Right cardiac atrium (tissue), 5 donors: ENCODE measurements at places on chromosomes 7 and 10.
A peak's percentile ranks its signal among the peaks of the same experiment; 100 is the strongest.

GRCh38 chr10:113562069-113562468, 9.2 kb downstream of the HABP2 start:
- no peak for DNase-seq

- no peak for DNase-seq
Measured at GRCh38 chr7:148255333-148255732, 335.2 kb upstream of the C7orf33 start.

- peak; percentile 32 for DNase-seq
Measured at GRCh38 chr7:57821438-57822382, 371.7 kb downstream of the ZNF716 start.

GRCh38 chr7:142797391-142798377, 26.9 kb downstream of the PRSS2 start:
- DNase-seq = no peak

DNA sequence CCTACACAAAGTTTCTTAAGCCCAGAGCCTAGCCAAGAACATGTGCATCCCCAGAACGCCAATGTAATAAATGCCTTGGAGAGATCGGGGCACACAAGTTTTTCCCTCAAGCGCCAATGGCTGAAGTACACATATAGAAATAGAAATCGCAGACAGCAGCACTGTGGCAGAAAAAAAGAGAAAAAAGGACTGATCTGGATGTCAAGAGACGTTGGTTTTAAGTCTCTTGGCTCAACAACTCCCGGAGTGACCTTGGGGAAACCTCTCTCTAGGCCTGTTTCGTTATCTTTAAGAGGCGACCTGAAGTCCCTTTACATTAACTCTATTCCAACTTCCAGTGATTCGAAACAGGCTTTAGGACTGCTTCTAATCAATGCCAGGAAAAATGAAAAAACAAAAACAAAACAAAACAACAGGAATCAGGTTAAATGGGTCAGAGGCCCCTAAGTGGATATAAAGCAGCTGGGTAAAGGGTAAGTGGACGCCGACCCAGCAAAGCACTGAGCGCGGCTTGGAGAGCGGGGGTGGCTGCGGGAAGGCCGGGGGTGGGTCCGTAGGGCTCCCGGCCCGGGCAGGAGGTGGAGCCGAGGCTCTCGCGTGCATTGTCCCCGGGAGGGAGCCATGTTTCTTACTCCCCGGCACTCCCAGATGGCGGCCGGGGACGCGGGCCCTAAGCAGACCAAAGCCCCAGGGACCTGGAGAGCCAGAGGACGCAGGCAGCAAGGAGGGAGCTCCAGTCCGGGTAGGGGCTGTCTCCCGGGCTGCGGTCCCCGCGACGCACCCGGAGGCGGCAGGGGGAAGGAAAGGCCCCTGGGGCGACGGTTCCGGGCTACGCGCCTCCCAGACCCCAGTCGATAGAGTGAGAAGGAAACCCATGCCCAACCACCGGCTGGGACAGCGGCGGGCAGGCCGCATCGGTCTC, 757 bp downstream of the EIF3A start:
- DNase-seq = peak; percentile 79
